PC-3 (cell line): ENCODE measurements at places on chromosomes 13 and 19. TPM values are rescaled to one million over a fixed set of nuclear protein-coding genes. Genes with fewer than 3 reads are reported as not detected.

DNA sequence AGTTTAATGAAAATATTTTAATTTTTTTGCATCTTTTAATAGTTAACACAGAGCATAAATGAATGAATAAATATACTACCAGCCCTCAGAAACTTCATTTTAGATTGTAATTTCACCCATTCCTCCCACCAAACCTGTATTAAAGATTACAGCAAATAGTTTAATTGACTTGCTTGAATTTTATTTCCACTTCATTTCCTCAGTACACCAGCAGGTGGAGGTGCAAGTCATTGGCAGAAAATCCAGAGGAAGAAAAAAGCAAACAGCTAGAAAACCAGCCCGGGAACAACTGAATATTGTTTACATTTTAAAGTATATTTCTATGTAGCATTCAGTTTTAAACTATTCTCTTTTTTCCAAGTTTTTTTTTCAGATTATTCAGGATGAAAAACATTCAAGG lies 177.8 kb downstream of the OLFM4 start:
- no peaks in the 10 kb centered on the region for H3K4me1 ChIP-seq
- H3K27me3 ChIP-seq, result no peaks in the 10 kb centered on the region
- H3K4me3 ChIP-seq, result no peak overlapping the region
- no peak overlapping the region for H3K27ac ChIP-seq
- H3K36me3 ChIP-seq, result no peaks in the 10 kb centered on the region

The CPAMD8 gene
- 2.3 and 3.9 TPM in 2 replicates for total RNA-seq

- H3K27me3 ChIP-seq, result peaks cover 5% of the 10 kb centered on the region; the same call in 1 of the 2 replicates
- H3K4me1 ChIP-seq, result peaks cover 35% of the 10 kb centered on the region
- no peak for DNase-seq
Observed at GRCh38 chr19:46116121-46116520, 8.4 kb downstream of the IGFL3 start.

- H3K4me3 ChIP-seq, result no peak overlapping the region
- H3K27ac ChIP-seq, result no peak overlapping the region
- H3K27me3 ChIP-seq, result no peaks in the 10 kb centered on the region
- H3K36me3 ChIP-seq, result no peaks in the 10 kb centered on the region; the same call in 1 of the 2 replicates
Observed at GRCh38 chr19:42028304-42029216, 34.5 kb upstream of the ATP1A3 start.

DNA sequence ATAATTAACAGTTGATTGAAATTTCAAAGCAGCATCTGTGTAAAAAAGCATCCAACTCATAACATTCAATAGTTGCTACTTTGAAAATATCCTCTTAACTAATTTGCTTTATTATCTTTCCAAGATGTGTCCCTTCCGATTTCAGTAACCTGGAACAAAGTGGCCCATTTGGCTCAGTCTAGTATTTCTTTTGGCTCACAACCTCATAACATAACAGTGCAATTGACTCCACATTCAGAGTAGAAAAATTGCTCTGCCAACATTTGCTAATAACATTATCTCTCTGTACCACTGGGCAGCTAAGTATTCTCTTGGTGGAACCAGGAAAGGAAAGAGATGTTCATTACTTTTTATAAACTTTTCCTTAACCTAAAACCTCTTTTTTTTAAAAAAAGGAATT lies 571.1 kb upstream of the ARGLU1 start:
- no peak for DNase-seq
- H3K27ac ChIP-seq, result no peak overlapping the region
- H3K4me3 ChIP-seq, result no peak overlapping the region
- H3K36me3 ChIP-seq, result no peaks in the 10 kb centered on the region
- H3K27me3 ChIP-seq, result peaks cover 19% of the 10 kb centered on the region
- H3K4me1 ChIP-seq, result no peaks in the 10 kb centered on the region

The PRTN3 gene
- 0.29 and 0.40 TPM in 2 replicates for total RNA-seq

The KANK2 gene
- 96.6 and 98.4 TPM in 2 replicates for total RNA-seq

DNA sequence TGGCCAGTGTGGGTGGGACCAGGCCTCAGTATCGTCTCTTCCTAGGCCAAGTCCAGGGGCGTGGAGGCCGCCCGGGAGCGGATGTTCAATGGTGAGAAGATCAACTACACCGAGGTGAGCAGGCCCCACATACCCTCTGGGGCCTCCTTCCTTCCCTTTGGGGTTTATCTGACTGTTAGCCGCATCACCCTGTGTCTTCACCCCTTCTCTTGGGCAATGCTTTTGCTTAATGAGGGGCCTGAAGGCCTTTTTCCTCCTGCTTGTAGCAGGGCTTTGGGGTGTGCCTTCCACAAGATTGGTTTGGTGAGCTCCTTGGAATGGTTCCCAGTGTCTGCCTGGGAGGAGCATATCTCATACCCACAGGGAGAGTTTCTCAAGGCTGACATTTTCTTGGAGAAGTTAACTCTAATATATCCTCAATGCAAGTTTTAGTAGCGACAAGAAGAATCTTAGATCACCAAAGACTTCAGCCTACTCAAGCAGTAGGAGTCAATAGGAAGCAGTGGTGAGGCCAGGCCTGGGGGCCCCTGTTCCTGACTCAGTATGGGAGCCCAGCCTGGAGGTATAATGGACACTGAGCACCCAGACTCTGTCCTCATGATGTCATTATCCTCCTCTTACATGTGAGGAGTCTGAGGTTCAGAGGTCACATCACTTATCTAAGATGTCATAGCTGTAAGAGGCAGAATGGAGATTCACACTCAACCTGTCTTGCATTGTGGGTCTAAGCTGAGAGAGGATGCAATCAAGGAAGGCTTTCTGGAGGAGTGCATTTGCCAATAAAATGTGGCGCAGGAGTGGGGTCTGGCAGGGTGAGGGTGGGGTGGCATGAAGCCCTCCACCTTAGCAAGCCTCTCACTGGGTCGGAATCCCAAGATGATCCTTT lies 2.0 kb downstream of the GPI start:
- H3K36me3 ChIP-seq, result peaks cover 30% of the 10 kb centered on the region
- no peak for DNase-seq
- H3K27me3 ChIP-seq, result no peaks in the 10 kb centered on the region
- H3K4me1 ChIP-seq, result peaks cover 15% of the 10 kb centered on the region

The DENND1C gene
- not detected in 2 replicates for total RNA-seq

GRCh38 chr19:39112338-39112890 lies 13.2 kb upstream of the PAK4 start:
- H3K27ac ChIP-seq, result peak overlapping the region; percentile 97
- H3K36me3 ChIP-seq, result no peaks in the 10 kb centered on the region
- H3K4me1 ChIP-seq, result peaks cover 11% of the 10 kb centered on the region
- H3K27me3 ChIP-seq, result no peaks in the 10 kb centered on the region
- DNase-seq, result peak; percentile 87

GRCh38 chr13:83883061-83883523 lies 818 bp upstream of the SLITRK1 start:
- no peaks in the 10 kb centered on the region for H3K4me1 ChIP-seq
- H3K27ac ChIP-seq, result no peak overlapping the region
- H3K36me3 ChIP-seq, result no peaks in the 10 kb centered on the region
- no peak overlapping the region for H3K4me3 ChIP-seq
